Stimulated activated CD8-positive, alpha-beta memory T cell treated with anti-CD3 and anti-CD28 coated beads, Interleukin-4, amount 100 ng/mL, for 1 hour (primary cell): ENCODE measurements at places on chromosomes 2 and 18.

DNA sequence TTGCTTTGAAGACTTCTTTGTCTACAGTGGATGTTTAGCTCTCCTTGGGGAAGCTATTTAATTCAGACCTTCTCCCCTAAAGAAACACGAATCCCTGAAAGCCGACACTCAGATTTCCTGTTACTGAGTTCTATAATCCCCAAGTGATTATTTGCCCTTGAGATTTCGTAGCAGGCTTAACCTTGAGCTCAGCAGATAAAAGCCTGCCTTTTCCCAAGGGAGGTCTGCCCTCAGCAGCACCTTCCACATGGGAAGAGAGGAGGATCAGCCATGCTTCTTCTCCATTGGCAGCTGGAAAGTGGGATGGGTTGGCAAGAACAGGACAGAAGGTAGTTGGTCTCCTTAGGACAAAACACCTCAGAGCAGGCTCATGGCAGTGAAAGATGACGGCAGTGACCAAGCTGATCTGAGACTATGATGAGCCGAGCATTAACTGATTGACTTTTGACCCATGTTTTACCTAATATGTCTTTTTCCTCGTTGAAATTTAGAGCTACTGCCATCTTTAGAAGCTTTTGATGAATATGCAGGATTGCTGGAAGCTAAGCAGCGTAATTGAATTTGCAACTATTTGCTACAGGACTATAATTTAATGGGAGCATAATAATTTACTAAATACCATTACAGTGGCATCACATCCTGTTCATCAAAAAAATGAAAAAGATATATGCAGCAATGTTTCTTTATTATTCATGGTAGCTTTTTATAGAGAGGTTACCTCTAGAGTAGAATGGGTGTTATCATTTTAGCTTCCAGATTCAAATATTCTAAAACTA lies 511.1 kb upstream of the ID2 start:
- DNase-seq: no peak

GRCh38 chr2:234661175-234661574 lies 164.3 kb upstream of the ARL4C start:
- DNase-seq: no peak

DNA sequence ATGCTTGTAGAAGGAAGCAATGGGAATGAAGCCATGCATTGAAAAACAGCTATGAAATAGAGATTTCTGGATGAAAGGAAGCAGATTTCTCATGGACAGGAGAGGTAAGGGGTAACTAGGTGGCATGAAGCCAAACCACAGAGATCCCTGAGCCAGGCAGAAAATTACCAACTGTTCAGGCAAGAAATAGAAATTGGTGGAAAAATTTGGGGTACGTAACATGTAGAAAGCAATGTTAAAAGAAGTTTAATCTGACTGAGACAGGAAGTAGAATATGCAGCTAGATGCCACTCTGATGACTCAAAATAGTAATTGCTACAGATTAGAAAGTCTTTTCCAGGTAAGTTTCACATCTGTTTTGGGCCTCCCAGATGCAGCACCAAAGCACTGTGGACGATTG lies 928.5 kb upstream of the CELF4 start:
- no peak for DNase-seq

DNA sequence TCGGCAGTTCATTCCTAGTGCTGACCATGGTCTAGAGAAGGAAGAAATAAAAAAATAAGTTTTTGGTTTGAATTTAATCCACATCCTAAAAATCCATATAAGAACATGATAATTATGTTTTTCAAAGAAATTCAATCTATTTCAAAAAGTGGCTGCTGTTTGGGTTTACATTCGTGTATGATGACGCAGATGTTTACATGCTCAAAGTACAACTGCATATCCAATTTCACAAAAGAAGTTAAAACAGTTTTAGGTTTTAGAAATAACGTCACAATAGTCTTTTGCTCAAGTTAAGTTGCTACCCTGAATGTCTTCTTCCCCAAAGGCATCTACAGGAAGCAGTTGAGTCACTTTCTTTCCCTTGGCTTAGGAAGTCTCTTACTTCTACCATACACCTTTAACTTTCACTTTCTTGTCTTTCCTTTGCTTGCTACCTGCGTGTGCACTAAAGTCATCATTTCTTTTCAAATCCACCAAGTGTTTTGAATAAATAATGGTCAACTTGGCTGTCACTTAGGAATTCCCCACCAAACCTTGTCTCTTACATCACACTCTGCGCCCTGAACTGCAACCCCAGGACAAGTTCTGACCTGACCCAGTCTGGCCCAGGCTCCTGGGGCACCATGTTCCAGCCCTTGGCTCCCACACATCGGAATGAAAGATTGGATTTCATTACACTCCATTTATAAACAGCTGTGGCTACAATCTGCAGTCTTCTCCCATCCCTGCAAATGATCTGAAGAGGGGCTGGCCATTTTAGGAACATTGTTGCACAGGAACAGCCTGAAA lies 28.4 kb downstream of the FAM237A start:
- no peak for DNase-seq
